ENCODE measurements at places on chromosomes 1 and 21.

DNA sequence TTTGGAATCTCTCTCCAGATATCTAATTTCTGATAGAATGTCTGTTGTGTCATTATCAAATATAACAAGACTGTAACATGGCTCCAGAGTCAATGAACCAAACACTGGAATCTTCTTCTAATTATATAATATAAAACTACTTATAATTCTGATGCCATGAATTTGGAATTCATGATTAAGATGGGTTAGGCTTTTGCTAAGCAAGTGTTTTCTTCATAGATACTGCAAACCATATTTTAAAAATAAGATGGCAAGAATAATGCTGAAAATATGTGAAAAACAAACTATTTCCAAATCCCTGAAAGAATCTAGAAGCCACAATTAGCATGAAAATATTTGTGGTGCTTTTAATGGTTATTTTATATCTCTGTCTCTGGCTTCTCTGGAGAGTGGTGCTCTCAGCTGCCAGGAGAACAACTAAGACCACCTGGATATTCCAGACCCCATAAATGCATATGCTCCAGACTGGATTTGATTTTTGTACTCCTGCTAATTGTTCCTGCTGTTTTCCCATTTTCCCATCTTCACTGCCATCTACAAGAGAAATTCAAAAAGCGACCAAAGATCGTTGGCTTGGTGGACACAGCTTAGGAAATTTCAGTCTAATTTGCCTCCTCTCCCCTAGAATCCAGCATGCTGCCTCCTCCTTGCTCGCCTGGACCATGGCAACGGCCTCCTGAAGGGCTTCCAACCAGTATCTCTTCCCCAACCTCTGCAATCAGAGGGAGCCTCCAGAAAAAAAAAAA, 418.9 kb downstream of the SETD4 start:
- DNase-seq: no peak

DNA sequence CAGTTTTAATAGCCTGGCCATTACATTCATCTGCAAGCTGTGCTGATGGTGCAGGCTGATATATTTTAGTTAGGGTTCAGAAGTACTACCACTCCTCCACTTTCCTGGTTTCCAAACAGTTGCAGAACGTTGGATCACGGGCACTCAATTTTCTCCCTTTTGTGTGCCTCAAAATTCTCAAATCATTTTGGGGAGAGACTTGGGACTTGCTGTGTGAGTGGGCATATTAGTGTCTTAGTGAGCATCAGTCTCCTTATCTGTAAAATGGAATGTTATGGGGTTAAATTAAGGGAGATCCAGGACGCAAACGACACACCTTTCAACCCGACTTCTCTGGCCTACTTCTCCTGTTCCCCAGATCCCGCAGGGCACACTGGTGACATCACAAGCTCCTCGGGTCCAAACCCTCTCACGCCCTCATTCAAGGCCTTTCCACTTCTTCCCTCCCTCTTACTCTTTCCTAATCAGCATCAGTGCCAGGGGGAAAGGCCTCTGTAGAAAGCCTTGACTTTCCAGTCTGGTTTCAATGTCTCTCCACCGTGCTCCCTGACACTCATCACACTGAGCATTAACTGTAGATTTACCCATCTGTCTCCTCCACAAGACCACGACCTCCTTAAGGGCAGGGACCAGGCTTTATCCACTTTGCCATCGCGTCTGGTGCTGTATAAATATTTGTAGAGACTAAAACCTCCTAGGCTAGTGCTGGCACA, 1.2 kb downstream of the PIGP start:
- no peak for DNase-seq

DNA sequence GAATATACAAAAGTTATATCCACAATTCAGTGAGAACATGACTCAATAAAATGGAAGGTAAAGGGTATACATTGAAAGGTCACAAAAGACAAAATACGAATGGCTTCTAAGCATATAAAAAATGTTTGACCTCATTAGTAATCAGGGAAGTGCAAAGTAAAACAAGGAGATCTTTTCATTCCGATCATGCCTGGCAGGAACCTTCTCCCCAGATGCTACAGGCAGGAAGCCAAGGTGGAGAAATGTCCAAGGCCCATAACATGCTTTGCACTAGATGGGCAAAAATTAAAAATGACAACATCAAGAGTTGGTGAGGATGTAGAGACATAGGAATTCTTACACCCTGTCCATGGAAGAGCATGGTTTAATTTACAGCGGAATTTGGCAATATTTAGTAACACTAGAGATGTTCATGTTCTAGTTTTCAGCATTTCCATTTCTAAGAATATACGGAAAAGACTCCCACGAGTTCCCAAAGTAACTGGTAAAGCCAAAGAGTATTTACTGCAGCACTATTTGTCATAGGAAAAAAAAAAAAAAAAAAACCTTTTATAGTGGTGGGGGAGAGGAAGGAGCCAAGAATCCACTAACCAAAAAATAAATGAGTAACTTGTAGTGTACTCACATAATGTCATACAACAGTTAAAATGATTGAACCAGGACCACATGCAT, 184.5 kb upstream of the KAZN start:
- DNase-seq: no peak

- DNase-seq: no peak
Observed at GRCh38 chr1:17563494-17564281, 24.2 kb downstream of the ARHGEF10L start.

GRCh38 chr1:87972811-87973210, 644.1 kb downstream of the LMO4 start:
- no peak for DNase-seq

DNA sequence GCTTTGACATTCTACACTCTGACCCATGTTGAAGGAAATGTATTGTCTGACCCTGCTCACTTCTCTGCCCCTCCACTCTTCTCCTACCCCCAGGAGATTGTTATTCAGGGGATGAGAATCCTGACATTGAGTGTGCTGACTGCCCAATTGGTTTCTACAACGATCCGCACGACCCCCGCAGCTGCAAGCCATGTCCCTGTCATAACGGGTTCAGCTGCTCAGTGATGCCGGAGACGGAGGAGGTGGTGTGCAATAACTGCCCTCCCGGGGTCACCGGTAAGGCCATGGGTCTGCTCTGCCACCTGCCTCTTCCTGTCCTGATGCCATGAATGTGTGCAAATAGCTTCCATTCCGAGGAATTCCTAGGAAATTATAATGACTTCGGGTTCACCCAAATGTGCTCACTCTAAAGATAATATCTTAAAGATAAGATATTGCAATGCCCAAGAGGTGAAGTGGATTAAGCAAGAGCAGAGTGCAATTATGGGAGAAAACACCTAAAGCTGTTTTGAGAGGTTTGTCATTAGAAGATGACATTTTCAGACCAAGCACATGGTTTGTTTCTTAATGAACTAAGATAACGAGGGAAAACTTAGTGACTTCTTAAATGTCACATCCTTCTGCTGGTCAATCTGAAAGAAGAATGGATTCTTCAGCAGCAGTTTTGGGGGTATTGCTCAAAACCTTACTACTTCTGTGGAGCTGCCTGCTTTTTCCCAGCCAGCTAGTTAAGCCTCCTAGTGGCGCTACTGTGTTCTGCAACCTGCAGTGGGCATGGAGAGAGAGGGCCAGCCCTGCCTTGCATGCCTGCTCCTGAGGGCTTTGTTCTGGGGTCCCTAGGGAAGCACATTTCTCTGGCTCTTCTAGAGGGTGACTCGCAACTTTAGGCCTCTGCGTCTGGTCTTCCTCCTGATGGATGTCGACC, 41.6 kb downstream of the LAMC2 start:
- DNase-seq: no peak

DNA sequence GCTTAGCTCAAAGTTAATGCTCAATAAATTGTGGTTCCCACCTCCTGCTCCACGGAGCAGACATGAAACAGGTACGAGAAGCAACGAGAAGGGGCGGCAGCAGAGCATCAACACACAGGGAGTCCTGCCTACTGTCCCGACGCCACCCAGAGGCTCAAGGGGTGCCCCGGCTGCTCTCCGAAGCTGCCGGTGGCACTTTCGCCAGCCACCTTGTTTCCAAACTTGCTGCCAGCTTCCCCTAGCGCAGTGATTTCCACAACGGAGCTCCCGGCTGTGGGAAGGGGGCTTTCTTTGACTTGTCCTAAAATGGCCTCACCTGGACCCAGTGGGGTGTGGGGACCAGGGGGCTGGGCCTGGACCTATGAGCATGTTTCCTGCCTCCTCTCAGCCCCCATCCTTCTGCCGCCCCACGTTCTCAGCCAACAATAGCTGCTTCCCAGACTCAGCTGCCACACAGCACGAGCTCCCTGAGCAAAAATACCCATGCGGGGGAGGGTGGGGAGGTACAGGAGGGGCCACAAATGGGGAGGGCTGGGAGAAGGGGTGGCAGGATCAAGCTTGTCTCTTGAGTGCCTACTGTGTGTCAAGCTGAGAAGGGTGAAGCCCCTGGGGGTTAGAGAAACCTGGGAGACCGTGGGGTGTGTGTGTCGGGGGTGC, 35.6 kb upstream of the ECE1 start:
- no peak for DNase-seq

DNA sequence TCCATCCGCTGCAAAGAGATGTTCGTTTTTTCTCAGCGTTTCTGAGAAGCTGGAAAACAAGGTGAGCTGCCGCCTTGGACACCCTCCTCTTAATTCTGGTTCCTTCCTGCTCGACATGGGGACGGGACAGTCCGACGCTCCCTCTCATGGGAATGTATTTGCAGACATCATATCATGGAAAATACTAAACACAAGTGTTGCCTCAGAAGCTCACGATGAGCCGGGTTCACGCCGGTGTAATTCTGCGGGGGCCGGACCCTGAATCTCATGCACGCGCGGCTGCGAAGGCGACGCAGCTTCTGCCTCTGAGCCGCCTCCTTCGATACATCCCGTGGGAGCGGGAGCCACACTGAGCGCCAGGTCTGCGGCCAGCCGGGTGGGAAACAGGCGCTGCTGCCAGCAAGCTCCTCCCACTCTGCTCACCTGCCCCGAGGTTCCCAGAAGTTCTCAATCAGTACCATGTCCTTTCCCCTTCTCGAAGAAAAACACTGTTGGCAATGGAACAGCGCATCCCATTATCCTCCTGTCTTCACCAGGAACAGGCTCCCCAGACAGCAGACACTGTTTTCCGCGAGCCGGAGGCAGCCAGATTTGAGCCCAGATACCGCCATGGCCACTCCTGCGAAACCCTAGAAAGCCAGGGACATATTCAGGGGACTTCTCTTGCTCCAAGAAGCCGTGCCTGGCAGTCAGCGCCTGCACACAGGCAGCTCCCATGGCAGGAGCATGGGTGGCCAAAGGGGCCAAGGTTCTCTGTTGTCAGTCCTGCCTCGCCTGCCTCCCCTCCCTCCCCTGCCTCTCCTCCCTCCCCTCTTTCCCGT, 98.0 kb downstream of the WDR4 start:
- no peak for DNase-seq

DNA sequence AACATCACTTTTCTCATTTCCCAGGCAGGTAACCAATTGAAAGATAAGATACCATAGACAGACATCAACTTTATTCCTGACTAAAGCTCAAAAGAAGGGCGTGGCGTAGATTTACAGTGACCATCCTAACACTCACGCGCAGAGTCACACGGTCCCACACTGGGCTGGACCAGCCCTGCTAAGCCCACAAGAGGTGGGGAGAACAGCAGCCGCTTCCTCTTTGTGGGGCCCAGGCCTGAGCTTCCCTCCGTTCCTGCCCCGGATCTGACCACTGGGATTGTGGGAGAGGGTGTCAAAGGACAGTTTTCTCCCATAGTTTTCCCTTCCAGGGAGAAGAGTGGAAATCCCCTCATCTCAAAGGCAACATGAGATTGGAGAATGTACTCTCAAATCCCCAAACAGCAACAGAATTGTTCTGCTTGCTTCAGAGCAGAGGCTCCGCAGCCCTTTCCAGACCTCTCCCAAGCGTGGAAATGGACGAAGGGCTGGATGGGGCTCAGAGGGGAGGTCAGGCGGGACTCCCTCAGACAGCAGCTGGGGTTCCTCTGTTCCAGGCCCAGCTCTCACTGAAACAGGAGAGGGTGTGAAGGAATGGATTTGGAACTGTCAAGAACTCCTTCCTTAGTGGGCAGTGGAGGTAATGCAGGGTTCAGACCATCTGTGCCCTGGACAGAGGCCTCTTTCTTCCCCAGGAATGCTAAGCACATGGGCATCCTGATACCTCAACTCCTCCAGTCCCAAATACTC, 33.7 kb downstream of the L1TD1 start:
- DNase-seq: no peak

DNA sequence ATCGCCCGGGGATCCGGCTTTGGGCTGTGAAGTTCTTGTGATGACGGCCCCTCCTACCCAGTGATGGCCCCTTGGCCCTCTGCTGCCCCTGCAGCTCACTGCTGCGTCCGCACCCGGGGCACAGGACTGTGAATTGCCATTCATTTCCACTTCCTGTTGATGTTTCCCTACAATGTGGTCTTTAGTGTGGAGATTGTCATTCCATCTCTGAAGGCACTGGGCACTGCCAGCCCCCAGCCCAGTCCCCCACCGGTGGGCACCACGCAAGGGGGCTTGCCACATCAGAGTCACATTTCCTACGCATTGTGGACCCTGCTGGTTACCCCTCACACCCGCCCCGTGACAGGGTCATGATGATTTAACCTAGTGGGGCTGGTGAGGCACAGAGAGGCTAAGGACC, 2.5 kb upstream of the MX2 start:
- DNase-seq: no peak

DNA sequence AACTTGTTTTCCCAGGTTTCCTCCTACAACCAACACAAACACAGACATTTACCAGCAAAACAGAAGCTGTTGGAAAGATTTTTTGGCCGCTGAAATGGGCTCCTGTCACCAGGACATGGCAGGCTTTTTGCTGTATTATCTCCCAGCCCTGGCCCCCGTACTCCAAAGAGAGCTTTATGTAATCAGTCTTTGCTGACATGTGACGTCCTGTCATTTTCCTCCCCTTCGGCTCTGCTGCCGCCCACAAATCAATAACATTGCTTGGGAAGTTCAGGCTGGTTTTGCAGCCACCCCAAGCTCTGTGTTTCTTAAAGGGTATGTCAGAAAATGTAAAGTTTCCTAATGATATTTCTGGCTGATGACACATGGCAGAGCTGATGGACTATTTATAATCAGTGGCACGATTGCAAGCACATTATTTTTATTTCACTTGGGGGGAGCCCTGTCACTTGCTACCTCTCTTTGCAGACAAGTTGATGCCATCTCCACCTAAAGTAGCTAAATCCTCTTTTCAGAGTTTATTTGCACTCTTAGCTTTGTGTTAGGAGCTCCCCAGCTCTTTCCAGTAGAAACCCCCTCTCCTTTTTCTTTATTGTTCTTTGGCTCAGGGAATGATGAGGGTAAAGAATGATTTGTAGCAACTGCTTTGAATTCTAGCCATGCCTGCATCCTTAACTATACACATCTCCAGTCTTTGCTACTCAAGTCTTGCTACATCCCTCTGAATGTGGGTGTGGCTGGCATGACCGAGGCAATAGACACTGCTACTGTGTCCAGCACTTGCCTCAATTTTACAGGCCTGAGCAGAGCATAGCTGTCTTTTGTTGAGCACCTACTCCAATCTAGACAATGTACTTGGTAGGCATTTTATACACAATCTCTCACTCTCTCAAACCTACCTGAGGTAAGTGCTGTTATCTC, 67.3 kb downstream of the ELAVL4 start:
- no peak for DNase-seq

- DNase-seq: no peak
Observed at GRCh38 chr1:85295006-85295431, 18.6 kb upstream of the BCL10 start.

Data from stimulated activated CD8-positive, alpha-beta memory T cell treated with anti-CD3 and anti-CD28 coated beads, Interleukin-15, amount 100 ng/mL, for 1 hour (primary cell).